Activated CD8-positive, alpha-beta memory T cell treated with anti-CD3 and anti-CD28 coated beads for 48 hours (primary cell): ENCODE measurements at places on chromosomes 1 and 21.

DNA sequence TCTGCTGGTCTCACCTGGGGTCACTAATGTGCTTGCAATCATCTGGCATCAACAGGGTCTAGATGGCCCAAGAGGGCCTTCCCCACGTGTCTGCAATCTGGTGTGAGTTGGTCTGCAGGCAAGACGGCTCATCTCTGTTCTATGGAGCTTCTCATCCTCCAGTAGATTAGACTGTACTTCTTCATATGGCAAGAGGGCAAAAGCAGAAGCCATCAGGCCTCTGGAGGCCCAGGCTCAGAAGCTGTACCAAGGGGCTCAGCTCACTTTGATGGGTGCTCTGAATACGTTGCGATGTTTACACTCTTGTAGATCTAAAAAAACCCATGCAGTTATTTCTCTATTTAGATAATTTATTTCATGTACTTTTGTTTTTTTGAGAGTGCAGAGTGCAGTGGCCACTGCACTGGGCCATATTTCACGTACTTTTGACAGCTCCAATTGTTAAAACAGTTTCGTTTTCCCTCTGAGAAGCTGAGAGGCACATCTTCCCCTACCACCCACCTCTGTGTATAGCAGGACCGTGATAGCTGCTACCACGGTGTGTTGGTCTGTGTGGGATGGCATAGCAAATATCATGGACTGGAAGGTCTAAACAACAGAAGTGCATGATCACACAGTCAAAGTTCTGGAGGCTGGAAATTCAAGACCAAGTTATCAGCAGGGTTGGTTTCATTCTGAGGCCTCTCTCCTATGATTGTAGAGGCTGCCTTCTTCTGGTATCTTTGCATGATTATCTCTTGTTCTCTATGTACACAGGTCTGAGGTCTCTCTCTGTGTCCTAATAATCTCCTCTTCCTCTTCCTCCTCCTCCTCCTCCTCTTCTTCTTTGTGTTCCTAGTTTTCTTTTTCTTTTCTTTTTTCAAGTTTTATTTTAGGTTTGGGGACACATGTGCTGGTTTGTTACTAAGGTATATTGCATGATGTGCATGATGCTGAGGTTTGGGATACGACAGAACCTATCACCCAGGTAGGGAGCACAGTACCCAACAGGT lies 17.0 kb downstream of the CITED4 start:
- DNase-seq = no peak

DNA sequence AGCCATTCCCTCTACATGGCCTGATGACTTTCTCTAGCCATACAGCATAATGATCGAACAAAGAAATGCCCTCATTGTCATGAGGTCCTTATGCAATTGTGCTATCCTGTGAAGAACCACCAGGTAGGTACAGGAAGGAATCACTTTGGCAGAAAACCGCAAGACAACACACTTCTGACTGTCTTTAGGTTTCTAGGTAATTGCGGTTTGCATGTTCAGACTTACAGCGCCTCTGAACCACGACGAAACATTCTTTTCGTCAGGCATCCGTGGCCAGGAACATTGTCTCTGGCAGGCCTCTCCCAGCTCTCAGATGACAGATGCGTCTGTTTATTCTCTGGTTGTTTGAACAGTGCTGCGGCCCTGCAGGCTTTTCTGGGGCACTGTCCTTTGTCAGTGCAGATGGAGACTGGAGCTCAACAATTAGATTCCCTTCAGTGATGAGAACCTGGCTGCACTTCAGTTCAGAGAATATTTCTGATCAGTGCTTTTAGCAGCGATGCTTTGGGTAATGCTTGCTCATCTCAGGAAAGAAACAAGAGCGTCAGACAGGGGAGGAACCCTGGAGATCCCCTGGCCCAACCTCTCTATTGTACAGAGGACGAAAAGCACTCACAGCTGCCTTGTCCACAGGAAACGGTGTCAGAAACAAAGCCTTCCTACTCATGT lies 63.4 kb downstream of the B3GALT5 start:
- no peak for DNase-seq

DNA sequence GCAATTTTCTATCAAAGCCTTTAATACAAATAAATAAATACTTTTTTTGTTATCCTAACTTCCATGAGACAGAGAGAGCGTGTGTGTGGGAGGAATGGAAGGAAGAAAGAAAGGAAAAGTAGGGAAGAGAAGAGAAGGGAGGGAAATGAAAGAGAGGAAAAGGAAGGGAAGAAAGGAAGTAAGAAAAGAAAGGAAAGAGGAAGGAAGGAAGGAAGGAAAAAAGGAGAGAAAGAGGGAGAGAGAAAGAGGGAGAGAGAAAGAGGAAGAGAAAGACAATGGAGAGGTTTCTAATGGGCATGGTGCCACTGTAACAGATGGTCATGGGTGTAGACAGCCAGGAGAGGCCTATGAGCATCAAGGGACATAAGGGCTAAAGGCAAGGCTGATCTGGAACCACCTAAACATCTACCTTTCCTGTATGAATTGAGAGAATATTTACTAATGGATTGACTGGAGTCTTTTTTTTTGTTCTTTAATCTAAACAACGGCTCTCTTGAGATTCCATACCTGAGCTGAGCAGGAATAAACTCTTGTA lies 234.9 kb downstream of the PTPRC start:
- no peak for DNase-seq

DNA sequence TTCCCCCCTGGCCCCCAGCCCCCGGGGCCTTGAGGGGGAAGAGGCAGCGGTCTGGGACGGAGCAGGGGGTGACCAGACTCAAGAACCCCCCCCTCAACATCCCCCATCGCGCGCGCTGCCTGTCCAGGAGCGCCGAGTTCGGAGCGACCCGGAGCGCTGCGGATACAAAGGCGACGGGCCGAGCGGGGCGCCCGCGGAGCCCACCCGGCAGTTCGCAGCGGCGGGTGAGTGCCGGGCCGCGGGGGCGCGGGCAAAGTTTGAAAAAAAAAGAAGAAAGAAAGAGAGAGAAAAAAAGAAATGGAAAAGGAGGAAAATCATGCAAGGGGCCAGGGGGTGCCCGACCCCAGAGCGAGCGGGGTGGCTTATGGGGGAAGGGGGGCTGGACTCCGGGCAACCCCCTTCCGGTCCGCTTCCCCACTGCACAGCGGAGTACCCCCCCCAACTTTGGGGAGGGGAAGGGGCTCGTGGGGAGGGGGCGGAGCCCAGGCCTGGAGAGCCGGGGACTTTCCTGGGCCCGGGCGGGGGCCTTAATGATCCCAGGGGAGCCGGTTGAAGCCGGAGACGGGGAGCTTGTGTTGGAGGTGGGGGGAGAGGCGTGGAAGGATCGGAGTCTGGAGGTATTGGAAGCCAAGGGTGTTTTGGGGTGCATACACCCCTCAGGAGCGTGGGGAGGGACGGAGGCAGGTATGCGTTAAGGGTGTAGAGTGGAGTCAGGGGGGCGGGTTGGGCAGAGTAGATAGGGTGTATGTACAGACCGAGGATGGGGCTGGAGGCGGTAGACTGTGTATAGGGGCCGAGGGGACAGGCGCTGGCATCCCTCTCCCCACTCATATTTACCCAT lies 502 bp downstream of the VANGL2 start:
- DNase-seq = no peak

GRCh38 chr1:115277276-115277675 lies 60.8 kb downstream of the NGF start:
- DNase-seq = no peak

- DNase-seq = no peak
Measured at GRCh38 chr1:182041615-182042014, 19.9 kb downstream of the ZNF648 start.

- no peak for DNase-seq
Measured at GRCh38 chr1:111201275-111202090, 1.0 kb upstream of the DENND2D start.
